ENCODE measurements at places on chromosomes 4 and X.
A peak's percentile ranks its signal among the peaks of the same experiment; 100 is the strongest.

DNA sequence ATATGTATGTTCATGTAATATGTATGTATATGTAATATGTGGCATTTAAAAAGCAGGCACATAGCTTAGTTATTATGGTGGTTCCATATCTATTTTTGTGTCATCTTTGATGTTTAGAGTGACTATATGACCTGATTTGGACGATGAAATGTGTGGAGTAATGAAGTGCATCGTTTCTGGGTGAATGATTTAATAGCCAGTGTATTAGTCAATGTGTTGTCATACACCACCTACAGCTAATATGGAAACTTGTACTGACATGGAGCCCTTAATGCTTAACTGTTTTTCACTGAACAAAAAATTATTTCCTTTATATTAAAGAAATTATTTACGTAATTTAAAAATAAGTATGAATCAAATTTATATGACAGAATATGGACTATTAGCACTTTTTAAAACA lies 292.3 kb upstream of the FSTL5 start:
- no peak for DNase-seq

GRCh38 chrX:13386636-13387035 lies 66.8 kb upstream of the ATXN3L start:
- DNase-seq = no peak

DNA sequence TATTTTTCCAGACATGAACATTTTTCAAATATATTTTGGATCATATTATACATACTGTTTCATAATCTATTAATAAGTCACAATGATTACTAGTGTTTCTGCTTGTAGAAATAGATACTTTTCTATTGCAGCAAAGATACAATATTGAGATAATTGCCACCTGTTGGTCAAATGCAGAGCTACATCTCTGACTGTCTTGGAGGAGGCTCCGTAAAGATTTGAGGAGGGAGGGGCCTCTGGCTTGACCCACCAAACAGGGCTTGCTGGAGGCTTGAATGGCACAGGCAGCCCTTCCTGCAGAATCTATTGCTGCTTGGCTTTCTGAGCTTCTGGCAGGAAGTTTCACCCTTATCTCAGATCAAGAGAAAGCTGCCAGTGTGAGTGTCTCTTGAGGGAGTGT lies 99.3 kb upstream of the ARMCX2 start:
- DNase-seq = peak; percentile 33

DNA sequence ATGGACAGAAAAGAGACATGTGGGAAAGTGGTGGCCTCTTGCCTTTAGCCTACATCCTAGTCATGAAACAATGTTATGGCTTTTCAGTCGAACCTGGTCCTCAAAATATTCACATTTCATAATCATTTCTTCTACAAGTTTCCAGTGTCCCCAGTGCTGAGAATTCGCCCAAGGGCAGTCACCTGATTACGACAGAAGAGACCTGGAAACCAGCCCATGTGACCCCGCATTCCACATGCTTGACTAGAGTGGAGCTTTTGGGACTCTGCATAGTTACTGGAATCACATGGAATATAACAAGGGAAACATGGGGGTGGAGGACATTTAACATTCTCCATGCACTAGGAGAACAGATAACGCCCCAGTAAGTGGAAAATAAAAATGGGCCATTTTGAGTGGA lies 100.1 kb downstream of the PPARGC1A start:
- no peak for DNase-seq

DNA sequence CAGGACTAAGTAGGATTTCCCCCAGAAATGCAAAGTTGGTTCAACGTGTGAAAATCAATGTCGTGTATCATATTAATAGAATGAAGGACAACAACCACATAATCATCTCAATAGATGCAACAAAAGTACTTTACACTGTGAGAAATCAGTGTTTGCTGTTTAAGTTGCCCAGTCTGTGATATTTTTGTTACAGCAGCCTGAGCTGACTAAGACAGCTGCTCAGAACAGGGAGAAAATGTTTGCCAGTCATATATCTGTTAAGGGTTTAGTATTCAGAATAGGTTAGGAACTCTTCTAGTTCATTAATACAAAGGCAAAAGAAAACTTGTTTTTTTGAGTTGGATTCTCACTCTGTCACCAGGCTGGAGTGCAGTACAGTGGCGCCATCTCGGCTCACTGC lies 12.5 kb downstream of the MAEA start:
- DNase-seq = no peak

DNA sequence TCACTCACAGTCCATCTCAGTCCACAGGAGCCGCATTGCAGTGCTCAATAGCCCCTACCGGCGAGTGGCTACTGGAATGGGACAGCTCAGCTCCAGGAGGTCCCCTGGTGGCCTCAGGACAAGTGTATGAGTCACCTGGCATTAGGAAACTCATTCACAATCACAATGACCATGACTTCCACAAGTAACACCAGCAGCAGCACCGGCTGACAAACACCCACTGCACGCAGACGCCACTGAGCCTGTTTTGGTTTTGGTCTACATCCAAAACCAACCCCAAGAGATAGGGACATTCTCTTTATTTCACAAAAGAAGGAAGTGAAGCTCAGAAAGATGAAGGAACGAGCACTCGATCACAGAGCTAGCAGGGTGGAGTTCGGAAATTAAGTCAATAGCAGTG lies 8.1 kb downstream of the JAKMIP1 start:
- DNase-seq = no peak

DNA sequence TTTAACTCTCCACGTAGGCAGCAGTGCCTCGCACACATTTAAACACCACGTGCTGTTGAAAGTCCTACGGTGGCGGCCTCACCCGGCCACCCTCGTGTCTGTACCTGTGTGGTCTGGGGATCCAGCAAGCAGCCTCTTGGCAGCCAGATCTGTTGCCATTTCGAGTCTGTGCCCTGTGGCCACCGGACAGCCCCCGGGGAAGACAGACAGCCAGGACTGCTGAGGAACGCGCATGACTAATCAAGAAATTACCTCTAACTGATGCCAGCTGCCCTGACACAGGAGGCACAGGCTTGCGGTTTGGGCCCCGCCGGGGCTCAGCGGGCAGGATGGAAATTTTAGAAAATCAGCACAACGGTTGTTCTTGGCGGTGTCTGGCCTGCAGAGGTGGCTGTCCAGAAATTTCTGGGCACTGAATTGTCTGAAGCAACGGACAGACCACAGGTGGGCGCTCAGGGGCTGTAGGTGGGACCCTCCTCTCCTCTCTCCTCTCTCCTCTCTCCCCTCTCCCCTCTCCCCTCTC lies 15.6 kb upstream of the ASMTL start:
- DNase-seq = peak; percentile 85

GRCh38 chr4:140743194-140743931 lies 12.8 kb downstream of the TBC1D9 start:
- no peak for DNase-seq

DNA sequence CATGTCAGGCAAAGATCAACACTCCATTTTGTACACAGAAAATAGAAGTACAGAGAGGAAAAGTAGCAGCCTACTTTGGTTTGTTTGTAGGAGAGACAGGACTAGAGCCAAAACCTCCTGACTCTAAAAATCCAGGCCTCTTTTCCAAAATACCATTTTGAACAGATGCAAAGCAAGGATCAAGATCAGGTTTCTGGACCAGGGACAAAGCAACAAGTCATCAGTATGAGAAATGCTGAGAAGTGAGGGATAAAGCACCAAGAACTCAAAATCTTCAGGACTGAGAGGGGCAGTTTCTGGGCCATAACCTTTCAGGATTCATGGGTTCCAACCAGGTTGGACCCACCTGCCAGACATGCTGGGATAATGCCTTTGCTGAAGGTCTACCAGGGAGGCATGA lies 36.6 kb upstream of the MBTPS2 start:
- no peak for DNase-seq

DNA sequence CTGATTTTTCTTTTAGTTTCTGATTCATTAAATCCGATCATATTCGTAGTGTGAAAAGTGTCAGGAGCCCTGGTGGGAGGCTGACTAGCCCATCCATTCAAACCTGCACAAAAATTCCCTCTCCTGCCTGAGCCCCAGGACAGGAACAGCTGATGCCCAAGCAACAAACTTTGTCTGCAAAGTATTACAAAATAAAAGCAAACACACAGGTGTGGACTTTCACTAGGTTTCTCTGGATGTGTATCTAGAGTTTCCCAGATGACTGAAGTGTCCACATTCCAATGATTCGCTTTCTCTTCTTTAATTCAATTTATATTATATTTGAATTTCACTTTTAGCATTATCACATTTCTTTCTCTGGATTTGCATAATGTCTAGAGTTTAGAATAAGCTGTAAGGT lies 18.2 kb upstream of the FAM9B start:
- no peak for DNase-seq

- no peak for DNase-seq
These were observed 286.2 kb downstream of the IL1RAPL2 start for GRCh38 chrX:104852241-104852640.

- no peak for DNase-seq
These were observed 19.8 kb upstream of the SORCS2 start for GRCh38 chr4:7172508-7172907.

- DNase-seq = no peak
These were observed 83.7 kb upstream of the ADRA2C start for GRCh38 chr4:3682236-3683076.

GRCh38 chr4:2269618-2270163 lies 7.8 kb upstream of the MXD4 start:
- no peak for DNase-seq

DNA sequence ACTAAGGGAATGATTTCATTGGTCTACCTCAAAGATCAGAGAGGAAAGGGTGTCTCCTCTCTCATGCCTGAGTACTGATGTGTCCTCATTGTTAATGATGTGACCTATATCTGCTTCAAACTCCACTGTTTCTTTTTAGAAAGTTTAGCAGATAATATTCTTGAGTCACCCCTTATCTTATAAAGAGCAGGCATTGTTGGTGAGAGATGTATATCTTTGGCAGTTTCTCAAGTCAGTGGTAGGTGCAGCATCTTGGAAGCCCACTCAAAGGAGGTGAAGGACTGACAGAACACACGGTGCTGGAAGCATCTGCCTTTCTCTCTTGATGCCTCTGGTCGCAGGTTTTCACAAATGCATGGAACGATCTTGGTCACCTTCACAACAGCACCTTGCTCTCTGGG lies 71.2 kb downstream of the ZNF518B start:
- DNase-seq = no peak

DNA sequence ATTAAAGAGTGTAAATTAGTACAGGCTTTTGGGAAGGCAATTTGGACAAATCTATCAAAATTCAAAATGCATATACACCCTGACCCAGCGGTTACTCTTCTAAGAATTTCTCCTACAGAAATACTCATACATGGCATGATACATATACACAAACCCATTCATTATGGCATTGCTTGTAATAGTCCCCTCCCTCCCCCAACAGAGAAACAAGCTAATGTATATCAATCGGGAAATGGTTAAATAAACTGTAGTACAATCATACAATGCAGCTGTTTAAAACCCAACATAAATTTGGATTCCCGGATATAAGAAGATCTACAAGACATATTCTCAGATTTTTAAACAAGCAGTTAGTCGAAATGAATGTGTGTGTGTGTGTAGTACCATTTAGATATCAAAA lies 808 bp downstream of the HUWE1 start:
- DNase-seq = no peak

- no peak for DNase-seq
These were observed 82.5 kb downstream of the GATB start for GRCh38 chr4:151678048-151678872.

DNA sequence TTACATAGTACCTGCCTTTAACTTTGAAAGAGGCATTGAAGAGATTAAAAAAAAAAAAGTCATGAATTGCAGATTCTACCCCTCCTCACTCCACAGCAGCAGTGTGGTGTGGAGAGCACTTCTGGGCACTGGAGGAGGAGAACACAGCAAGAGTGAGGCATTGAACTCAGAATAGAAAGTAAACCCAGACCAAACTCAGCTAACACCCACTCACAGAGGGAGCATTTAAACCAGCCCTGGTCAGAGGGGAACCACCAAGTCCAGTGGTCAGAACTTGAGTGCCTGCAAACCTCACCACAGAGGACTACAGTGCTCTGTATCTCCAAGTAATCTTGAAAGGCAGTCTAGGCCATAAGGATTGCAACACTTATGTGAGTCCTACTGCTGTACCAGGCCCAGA lies 15.6 kb upstream of the UGT2A1 start:
- no peak for DNase-seq

GRCh38 chrX:46665232-46666152 lies 91.9 kb downstream of the CHST7 start:
- peak; percentile 18 for DNase-seq

- no peak for DNase-seq
These were observed 30.6 kb downstream of the SUPT20HL2 start for GRCh38 chrX:24283127-24283794.

DNA sequence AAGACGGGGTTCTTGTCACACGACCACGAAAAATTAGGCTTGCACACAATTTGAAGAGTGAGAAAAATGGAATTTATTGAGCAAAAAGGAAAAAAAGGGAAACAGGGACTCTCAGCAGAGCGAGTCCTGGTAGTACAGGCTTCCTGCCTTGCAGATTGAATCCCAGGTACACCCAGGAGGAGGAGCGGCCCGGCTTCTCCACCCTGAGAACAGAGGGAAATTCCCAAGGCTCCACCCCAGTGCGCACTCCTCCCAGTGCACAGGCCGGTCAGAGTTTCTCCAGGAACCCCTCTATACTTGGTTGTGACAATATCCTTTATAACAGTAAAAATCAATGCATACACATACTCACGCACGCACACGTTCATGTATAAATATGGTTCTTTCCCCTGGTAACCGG lies 22.0 kb downstream of the SLC4A4 start:
- no peak for DNase-seq
